ENCODE measurements at places on chromosomes 16 and 17.

DNA sequence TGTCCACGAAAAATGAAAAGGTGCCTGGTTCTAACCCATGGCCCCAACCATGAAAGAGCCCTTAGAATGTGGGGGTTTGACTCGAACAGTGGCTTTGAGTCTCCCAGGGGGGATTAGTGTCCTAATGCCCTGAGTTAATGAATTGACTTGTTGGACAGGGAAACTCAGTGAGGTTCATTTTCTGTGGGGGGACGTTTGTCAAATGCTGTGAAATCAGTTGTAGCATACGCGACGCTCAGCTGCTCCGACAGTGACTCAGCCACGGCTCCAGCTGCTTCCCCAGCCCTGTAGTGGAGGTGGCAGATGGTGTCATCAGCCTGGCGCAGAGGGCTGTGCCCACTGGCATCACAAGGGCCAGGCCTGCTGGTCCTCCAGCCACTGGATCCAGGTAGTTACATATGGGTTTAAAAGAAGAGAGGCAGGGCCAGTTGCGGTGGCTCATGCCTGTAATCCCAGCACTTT is 3.9 kb upstream of the TMEM235 start:
- DNase-seq: no peak

DNA sequence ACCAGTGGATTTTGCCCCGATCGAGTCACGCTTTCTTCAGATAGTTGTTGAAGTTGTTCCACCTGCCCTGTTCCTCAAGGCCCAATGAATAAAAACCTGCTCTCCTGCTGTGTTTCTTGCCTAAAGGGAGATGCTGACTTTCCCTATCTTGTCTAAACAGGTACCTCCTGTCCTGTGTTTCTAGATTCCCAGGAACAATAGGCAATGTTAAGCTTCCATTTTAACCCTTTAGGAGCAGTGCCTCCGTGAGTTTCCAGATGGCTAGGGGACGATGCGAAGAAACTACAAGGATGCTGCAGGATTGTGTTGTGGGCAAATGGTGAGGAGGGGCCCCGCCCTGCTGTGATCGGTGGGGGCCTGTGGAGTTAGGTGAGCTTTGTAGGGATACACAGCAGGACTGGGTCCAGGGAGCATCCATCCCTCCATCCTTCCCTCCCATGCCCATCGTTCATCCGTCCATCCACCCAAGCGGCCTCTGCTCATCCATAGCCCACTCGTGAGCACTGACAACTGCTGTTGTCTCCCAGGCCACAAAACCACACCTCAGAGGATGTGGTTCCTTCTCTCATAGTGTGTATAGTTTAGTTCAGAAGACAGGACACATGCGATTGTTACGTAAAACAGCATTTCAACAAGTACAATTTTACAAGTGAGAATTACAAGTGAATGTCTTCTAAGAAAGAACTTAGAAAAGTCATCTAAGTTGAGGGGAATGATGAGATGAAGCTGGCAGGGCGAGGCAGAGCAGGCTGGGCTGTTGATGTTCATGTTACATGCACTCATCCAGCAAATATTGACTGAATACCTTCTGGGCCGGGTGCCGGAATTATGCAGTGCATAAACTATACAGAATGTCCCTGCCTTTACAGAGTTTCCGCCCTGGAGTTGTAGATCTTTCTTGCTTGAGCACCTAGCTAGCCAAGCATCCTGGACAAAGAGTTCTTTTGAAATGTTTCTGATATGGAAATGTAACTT is 5.2 kb downstream of the ARSG start:
- DNase-seq: no peak

DNA sequence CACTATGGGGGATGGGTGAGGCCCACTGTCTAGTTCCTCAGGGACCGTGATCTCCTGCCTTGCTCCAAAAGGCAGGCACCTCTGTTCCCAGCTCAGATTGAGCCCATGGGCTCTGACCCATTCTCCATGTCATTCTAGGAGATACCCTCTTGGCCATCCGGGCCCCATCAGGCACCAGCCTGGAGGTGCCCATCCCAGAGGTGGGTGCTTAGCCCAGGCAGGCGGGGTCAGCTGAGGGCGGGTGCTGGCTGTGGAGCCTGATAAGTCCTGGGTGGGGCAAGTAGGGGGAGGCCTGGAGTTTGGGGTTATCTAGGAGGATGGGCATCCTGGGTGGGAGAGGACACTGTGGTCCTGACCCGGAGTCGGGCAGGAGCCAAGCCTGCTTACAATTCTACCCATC is 2.3 kb downstream of the E2F4 start:
- no peak for DNase-seq

- no peak for DNase-seq
These were observed 334.5 kb downstream of the SEC14L1 start for GRCh38 chr17:77475016-77475976.

DNA sequence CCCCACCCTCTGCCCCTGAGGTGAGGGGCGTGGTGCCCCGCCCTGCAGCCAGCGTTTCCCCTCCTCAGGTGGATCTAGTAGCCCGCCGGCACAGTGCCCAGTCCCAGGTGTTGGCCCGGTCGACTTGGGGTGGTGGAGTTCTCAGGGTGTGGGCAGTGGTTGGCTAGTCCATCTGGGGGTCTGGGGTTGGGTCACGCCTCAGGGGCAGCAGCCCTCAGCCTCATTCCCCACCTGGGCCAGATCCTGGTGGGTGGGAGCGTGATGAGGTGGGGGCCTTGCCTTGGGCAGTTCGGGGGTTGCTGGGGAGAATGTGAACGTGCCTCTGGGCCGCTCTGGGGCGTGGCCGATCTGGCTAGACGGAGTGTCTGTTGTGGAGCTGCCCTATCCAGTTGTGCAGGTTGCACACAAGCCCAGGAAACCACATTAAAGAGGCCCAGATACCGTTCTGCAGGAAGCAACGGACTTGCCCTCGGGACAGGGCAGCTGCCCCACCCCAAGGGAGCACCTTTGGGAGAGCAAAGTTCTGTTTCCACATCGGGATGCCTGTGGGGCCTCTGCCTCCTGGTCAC is 32.0 kb downstream of the GSE1 start:
- DNase-seq: no peak

DNA sequence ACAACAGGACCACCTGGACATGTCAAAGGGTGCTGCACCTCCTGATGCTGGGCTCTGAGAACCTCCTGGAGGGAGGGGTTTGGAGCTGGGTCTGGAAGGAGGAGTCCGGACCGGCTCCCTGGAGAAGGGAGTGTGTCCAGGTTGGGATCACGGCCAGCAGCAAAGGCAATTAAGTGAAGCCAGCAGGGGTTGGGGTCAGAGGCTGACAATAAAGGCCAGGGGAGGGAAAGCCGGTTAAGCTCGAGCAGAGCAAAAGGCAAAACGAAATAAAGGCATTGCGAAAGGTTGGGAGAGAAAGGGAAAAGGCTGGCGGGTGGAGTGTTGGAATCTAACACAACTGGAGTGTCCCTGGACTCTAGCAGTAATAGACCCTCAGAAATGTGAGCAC is 992 bp upstream of the CACNG4 start:
- no peak for DNase-seq

- DNase-seq: no peak
These were observed 260.7 kb upstream of the CA10 start for GRCh38 chr17:52419229-52419641.

DNA sequence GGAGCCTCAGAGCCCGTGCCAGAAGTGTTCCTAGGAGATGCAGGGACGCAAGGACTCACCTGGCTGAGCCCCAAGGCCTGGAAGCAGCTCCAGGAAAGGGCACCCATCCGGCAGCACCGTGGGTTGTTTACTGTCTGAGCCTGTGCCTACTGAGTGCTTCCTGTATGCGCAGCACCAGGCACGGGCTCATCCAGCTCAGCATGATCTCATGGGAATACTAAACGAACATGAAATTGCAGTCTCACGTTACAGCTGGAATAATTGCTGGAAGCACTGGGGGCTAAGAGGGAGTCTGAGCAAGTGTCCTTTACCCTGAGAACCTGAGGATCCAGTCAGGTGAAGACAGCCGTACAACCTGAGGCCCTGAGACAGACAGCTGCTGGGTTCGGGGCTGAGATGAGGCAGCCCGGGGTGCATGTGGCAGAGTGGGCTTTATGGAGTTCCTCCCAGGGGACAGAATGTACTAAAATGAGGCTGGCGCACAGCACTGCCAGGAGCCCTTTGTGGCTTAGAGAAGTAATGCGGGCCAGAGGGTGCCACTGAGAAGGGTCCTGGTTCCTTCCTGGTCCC is 5.4 kb downstream of the CTRL start:
- no peak for DNase-seq

DNA sequence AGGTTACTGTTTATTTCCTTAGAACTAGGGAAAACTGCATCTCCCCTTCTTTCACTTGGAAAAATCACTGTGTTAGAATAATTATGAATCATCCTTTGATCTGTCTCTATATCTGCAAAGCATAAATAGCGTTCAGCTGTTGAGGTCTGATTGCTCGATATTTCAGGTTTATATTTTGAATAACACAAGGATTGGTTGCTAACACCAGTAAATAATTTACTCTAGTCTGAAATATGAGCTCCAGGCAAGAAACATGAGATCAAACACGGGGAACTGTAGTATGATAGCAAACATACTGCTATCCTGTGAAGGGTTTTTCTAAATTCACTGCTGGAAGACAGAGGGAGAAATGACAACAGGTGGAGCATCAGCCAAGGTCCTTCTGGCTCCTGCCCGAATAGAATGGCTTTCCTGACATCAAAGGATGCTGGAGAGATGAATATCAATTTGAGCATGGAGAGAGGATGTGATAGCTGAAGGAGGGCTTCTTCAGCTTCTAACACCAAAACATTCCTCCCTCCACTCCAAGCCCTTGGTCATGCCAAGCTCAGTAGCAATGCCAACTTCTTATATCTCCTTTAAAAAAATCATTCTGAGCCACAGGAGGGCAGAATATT is 450.3 kb downstream of the SHISA9 start:
- no peak for DNase-seq

DNA sequence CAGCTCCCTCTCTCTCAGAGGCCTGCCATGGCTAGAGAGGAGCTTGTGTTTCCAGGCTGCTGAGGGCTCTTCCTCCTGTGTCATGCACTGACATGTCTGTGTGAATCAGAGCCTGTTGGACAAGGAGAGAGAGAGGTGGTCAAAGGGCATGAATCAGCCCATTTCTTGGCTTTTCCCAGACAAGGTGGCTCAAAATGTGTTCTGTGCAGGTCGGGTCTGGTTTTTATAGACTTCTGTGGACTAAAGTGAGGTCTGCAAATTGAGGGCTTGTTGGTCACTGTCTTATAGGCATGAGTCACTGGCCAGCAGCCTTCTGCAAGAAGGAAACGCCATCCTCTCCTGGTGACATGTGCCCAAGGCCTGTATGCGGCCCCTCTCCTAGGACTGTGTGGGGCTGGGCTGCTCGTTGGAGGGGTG is 97.9 kb downstream of the FOXL1 start:
- DNase-seq: no peak

DNA sequence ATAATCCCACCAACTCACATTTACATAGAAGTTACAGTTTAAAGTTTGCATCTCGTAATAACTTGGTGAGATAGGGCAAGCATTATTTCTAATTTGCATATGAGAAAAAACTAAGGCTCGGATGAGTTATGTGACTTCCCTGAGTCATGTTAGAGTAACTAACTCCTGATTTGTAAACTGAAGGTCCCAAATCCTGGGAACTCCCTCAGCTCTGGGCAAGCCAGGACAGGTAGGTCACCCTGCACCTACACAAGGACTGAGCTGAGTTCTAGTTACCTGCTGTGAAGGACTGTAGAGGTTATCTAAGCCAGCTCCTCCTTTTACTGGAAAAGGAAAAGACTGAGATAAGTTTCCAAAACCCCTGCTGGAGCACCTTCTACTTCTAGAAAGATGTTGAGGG is 92.1 kb upstream of the HLF start:
- no peak for DNase-seq

DNA sequence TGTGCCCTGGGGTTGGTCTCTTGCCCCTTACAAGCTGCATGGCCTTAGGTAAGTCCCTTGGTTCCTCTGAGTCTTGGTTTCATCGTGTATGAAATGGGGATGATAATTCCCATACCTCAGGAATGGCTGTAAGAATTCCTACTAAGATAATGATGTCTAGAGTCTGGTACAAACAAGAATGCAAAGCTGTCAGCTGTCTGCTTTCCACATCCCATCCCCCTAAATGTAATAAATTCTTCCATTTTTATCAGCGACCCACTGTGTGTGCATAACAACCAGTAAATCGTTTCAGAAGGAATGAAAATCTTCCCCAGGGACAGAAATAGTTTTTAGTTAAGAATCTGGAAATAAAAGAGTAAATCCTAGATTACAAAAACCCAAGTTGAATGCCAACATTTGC is 95.4 kb downstream of the CPPED1 start:
- DNase-seq: no peak

GRCh38 chr16:56817056-56817455 is 48.0 kb upstream of the SLC12A3 start:
- DNase-seq: no peak

GRCh38 chr17:15290605-15291004 is 25.5 kb upstream of the PMP22 start:
- DNase-seq: no peak

GRCh38 chr17:45907750-45908395 is 13.5 kb downstream of the MAPT start:
- no peak for DNase-seq

Measured in stimulated activated CD8-positive, alpha-beta memory T cell treated with anti-CD3 and anti-CD28 coated beads, Interleukin-4, amount 100 ng/mL, for 1 hour (primary cell).